ENCODE measurements at places on chromosomes 1 and 21.

GRCh38 chr1:68081775-68082283, 31.4 kb upstream of the DIRAS3 start:
- DNase-seq, result no peak

GRCh38 chr1:91224878-91225277, 179.8 kb downstream of the HFM1 start:
- no peak for DNase-seq

DNA sequence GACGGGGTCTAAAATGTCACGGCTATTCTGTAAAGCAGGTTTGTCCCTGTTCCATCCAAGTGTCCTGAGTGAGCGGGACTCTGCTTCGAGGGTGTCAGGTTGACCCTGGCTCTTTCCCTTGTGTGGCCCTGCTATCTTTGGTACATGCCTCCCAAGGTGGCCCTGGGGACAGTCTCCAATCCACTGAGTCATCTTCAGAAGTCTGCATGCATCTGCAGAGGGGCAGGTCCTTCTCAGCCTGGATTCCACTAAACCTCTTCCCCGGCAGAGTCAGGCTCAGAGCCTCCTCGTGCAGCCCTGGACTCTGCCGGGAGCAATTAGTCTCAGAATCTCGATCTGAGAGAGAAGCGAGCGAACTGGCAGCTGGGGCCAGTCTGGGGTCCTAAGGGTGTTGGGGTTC, 50.1 kb upstream of the KCNJ15 start:
- no peak for DNase-seq

- DNase-seq, result no peak
These were observed 311.5 kb upstream of the DEPDC1 start for GRCh38 chr1:68808351-68808750.

- no peak for DNase-seq
These were observed 177.8 kb upstream of the KLHDC7A start for GRCh38 chr1:18302788-18303413.

DNA sequence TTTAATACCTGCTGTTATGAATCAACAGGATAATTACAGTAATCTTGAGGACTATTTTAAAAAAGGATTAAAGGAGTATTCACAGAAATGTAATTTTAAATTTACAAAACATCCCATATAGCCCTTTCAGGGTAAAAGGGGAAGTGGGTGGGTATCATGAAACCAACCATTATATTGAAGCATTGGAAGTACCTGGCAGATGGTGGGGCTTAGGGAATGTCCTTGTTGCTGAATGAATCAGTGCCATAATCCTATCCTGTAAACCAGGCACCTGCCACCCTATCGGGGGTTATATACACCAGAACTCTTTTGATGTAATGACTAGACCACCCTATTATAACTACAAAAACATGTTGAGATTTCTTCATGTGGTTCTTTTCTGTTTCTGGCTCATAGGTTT, 30.4 kb downstream of the CDC14A start:
- no peak for DNase-seq

- no peak for DNase-seq
These were observed 2.7 kb downstream of the LRRC71 start for GRCh38 chr1:156922986-156923669.

DNA sequence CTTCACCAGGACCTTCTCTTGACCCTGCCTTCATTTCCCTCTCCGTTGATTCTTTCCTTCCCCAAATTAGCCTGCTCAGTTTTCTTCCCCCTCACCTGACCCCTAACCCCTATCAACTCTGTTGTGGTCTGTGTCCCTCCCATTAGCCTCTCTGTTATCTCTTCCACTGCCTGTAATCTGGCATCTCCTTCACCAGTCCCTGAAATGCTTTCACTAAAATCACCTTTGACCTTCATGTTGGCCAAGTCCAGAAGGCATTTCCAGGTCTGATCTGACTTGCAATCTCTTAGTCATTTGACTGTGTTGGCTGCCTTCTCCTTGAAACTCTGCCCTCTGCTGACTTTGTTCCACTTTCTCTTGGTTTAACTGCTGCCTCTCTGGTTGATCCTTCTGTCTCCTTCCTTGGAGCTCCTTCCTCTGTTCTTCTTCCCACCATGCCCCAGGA, 28.2 kb downstream of the ATP8B2 start:
- DNase-seq, result no peak

DNA sequence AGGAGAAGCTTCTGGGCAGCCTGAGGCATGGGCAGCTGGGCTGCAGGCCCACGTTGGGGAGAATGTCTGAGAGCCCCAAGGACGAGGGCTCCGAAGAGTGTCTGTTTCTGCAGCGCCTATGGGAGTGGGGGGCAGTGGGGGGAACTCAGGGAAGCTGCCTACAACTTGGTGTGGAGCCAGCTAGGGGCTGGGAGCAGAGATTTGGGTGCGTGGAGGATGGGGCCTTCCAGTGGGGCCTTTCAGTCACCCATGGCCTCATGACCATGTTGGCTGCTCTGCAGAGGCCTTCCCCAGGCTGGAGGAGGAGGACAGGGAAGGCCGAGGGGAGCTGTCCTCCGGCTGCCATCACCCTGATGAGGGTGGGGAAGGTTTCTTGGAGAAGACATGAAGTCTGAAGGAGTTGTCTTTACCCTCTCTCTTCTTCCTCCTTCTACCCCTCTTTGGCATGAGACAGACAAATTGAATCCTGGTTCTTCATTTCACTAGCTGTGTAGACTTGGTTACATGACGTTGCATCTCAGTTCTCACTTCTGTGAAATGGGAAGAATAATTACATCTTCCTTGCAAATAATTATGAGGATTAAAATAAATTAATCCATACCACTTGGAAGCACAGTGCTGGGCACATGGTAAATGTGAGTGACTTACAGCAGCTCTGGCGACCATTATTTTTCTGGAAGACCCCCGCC, 8.3 kb downstream of the PPFIA4 start:
- DNase-seq, result no peak

DNA sequence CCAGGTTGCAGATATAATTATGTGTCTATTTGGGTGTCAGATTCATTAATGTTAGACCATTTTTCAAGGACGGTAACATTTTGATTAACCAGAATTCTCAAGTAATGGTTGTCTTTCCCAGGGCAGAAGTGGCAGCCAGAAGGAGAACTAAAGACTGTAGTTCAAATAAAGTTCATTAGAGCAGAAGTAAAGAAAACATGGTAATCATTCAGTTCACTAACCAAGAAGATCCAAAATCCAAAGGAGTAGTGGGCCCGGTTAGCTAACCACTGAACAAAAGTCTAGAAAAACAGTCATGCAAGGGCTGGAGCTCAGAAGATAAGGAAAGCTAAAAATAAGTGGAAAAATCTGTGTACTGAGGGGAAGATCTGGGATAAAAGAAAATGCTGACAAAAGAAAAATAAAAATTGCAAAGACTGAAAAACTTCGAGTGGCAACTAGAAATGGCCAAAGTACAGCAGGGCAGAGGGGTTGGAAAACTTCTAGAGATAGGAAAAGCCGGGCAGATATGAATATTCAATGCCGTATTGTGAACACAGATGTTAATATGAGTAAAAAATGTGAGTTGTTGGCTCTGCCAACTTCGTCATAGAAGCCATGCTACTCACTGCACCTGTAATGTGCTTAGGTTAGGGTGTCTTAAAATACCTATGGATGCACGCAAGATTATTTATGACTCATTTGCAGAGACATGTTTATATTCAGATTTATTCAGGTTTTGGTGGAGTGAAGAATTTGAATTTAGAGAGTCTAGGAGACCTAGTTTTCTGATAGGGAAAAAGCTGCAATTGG, 925.9 kb downstream of the LTN1 start:
- DNase-seq, result no peak

- DNase-seq, result no peak
These were observed 42.4 kb downstream of the GLUL start for GRCh38 chr1:182348961-182349747.

GRCh38 chr1:40185951-40186864, 25.0 kb downstream of the RLF start:
- DNase-seq, result no peak

DNA sequence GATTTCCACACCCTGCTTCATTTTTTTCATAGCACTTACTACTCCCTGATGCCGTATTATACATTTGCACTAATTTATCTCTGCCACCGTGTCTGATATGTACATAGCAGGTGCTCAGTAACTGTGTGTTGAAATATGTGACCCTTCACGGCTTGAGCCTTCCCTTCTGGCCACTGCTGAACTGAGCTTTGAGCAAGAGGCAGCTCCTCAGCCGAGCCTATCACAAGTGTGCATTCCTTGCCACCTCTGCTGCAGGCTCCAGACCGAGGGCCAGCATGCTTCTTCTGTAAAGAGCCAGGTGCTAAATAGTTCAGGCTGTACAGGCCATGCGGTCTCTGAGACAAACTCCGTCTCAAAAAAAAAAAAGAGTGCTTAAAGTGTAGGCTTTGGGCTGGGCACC, 22.6 kb downstream of the PLEKHM2 start:
- DNase-seq, result no peak

- no peak for DNase-seq
These were observed 9.5 kb upstream of the GOLT1A start for GRCh38 chr1:204223129-204223860.

DNA sequence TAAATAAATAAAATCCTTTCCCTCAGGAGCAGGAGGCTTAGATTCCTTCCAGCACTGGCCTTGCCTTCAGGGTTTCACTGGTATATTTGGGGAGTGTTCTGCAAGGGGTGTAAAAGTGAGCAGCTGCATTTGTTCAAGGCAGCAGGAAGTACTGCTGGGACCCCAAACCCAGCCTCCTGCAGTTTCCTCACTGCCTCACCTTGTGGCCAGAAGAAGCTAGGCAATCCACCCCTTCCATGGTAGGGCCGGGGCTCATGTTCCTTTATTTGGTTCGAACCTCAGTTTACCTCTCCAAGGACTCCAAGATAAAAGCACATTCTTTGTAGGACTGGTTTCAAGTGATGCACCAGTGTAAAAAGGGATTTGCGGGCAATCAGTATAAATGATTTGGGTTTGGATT, 21.0 kb upstream of the CFAP126 start:
- DNase-seq, result no peak

DNA sequence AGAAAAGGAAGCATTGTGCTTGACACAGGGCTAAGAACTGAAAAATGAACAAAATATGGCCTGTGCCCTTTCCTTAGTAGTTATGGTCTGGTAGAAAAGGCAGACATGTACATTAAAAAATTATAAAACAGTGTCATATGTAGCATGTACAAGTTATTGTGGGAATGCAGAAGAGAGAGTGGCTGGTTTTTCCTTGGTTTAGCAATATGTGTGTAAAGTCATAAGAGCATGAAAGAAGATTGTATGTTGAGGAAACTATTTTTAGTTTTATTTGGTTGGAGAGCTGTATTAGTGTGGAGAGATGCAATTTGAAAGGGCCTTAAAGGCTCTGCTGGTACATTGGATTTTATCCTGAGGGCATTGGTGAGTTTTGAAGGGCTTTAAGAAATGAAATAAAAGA, 145.8 kb downstream of the PDE4B start:
- no peak for DNase-seq

DNA sequence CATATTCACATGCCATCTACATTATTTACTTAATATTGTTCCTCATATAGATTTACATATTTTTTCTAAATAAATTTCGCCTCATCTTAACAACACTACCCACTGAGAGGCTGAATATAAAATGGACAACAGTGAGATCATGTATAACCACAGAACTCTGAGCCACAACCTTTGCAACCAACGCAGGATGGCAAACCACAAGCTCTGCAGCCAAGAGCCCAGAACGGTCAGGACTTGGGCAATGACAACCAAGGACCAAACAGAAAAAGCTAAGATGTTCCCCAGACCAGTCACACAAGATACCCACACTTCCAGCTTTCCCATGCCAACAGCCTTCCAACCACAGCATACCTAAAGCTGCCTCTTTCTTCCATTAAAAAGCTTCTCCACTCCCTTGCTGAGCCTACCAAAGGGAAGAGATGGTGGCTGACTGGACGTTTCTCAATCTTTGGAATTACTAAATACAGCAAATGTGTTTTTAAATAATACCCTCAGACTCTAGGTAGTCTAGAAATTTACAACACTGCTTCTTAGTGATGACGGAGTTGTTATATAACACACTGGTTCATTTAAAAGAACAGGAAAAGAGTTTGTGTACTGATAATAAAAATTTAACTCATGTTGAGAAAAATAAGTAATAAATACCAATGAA, 117.9 kb downstream of the AKT3 start:
- no peak for DNase-seq

- DNase-seq, result no peak
These were observed 153.5 kb downstream of the LRRC40 start for GRCh38 chr1:70051926-70052325.

DNA sequence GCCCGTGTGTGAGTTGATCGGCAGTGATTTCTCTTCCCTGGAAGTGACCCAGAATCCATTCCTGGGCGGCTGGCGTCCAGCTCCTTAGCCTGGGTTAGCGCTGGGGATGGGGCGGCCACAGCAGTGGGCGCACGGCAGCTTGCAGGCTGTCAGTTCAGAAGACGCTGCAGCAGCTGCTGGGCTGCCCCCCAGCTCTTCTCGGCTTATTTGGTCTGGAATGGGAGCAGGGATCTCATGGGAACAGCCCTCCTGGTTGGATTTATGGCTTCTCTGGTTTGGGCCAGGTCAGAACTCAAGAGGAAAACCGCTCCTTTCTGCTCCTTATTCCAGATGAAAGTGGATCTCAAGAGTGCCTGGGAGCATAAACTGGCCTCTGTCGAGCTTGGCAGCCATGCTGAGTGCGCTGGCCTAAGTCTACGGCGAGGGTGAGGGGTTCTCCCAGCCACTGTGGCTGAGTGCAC, 148.2 kb downstream of the PRDM16 start:
- no peak for DNase-seq

GRCh38 chr1:207319199-207319598, 2.3 kb upstream of the CD55 start:
- no peak for DNase-seq

- DNase-seq, result no peak
These were observed 4.0 kb upstream of the LHX8 start for GRCh38 chr1:75129983-75130789.

- no peak for DNase-seq
These were observed 8.3 kb upstream of the CFAP45 start for GRCh38 chr1:159908031-159908940.

DNA sequence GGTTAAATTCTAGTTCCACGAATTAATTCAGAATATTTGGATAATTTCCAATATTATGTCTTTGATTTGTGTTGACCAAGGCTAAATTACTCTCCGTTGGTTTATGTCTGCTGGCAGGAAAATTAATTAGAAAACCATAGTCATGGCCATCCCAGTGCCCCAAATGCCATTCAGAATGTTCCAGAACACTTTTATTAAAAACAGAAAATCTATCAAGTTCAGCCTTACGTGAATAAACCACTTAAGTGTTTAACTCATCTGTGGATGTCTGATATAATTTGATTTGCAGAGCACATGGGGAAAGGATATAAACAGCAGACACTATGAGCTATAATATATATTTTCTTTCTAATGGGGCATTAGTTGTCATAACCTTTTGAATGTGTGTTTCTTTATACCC, 480.7 kb downstream of the MRPL39 start:
- DNase-seq, result no peak

GRCh38 chr1:101798417-101798816, 198.3 kb downstream of the OLFM3 start:
- DNase-seq, result no peak

DNA sequence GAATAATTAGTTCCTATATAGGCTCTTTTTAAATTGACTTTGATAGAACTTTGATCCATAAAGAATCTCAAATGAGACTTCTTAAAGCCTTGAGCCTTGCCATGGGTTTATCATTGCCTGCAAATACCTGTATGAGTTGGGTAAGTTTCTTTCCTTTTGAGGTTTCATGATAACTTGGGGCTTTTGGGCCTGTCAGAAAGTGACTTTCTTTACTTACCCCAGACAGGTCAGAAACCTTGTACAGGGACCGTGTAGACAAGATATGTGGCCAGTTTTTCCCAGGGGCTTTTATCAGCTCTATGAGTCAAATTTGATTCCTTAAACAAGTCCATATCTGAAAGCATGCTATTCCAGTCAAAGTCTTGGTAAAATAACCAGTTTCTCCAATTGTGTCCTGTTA, 17.3 kb downstream of the KCTD3 start:
- no peak for DNase-seq

All from T follicular helper cell (primary cell).